ENCODE measurements at places on chromosomes 13 and 19.

GRCh38 chr19:14203177-14203576 lies 2.8 kb downstream of the ADGRL1 start:
- DNase-seq: no peak

- DNase-seq: no peak
Observed at GRCh38 chr19:3146677-3147100, 10.9 kb downstream of the GNA15 start.

DNA sequence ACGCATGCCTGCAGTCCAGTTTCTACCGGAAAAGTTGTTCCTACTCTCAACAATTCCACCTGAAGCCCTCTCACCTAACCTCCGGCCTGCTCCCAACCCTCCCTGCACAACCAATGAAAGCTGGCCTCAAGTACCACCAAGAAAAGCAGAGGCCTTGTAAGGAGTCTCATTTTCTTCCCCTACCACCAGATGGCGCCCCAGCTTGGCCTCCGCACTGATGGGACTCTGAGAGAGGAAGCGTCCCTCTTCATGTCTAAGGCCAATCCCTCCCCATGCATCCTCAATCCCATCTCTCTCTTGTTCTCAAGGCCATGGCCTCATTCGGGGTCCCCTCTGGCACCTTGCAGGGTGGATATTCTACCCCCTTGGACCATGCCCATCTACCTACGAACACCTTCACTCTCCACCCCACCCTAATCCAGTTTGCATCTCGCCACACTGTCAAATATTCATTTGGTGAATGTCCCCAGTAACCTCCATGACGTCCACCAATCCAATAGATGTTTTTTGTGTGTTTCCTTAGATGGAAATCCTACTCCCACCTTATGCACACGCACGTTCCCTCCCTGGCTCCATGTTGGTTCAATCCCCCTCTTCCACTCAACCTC lies 412.8 kb downstream of the ZNF536 start:
- DNase-seq: peak; percentile 50

GRCh38 chr19:2477141-2477710 lies 1.3 kb downstream of the GADD45B start:
- peak; percentile 50 for DNase-seq

DNA sequence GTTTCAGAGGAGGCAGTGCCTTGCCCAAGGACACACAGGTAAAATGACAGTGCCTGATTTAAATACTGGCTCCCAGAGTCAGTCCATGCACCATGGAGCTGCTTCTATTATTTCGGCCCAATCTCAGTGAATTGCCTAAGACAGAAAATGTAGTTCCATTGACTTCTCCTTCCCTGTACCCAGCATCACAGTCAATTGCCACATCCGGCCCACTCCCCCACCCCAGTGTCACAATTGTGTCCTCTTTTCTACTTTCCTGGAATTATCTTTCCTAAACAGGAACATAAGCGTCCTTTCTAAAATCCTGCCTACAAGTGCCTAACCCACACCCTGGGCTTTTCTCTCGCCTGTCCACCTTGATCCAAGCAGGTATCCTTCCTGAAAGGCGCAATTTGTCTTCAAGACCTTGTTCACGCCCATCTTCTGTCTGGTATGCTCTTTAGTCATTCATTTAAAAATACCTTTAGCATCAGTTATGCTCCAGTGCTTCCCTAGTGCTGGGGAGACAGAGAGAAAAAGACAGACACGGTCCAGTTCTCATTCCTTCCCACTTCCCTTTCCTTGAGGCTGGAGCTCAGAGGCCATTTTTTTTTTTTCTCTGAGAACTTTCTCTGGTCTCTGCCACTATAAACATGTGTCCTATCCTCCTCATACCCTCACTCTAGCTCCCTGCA lies 411.4 kb downstream of the LIG4 start:
- DNase-seq: no peak

DNA sequence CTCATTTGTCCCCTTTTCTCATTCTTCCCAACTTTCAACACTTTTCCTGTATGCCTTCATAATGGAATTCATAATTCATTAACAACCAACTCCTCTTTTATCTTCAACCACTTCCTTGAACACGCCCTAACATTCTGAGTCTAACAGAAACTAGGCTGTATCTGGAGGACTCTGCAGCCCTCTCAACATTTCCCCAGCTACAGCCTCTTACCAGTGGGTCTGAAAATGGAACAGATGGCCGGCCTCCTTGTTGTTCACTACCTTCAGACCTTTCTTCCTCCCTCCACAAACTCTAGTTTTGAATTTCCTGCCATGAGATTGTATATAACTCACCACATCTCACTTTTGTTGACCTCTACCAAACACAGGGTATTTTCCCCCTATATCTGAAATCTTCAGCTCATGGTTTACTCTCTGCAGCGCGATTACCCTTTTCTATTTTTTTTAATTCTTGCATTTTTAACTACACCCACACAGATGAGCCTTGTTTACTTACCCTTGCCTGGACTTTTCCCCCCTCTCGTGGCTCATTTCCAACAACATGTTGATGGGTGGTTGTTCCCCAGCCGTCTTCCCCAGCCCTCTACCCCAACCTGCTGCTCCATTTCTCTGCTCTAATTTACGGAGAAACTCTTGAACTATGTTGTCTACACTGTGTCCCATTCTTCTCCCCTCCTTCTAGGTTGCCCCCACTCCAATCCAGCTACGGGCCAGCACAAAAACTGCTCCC lies 846 bp downstream of the ZNF790 start:
- DNase-seq: peak; percentile 15

GRCh38 chr19:15926484-15926883 lies 7.8 kb downstream of the CYP4F11 start:
- DNase-seq: peak; percentile 88

- no peak for DNase-seq
Observed at GRCh38 chr13:60358453-60358852, 38.6 kb upstream of the TDRD3 start.

DNA sequence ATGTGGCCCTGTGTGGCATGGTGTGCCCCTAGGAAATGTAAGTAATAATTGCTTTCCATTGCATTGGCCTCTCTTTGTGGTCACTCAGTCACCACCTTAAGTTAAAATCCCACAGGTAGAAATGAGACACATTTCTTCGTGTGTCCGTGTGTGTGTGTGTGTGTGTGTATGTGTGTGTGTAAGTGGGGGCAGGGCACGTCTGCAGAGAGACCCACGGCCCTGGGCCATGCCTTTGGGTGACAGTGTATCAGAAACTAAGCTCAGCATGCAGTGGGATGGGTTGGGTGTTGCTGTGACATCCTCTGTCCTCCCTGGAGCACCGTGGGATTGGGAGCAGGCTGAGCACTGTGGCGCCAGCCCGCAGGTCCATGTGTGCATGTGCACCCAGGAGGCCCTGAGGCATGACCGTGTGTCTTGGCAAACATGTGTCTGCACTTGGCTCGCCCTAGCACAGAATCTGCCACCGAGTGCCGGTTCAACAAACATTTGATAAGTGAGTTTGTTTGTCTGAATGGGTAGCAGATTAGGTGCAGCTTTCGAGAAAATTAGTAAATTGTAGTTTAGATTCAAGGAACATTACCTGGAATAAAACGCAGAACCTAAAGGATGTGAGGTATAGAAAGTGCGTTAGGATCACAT lies 91.8 kb downstream of the WTIP start:
- no peak for DNase-seq

DNA sequence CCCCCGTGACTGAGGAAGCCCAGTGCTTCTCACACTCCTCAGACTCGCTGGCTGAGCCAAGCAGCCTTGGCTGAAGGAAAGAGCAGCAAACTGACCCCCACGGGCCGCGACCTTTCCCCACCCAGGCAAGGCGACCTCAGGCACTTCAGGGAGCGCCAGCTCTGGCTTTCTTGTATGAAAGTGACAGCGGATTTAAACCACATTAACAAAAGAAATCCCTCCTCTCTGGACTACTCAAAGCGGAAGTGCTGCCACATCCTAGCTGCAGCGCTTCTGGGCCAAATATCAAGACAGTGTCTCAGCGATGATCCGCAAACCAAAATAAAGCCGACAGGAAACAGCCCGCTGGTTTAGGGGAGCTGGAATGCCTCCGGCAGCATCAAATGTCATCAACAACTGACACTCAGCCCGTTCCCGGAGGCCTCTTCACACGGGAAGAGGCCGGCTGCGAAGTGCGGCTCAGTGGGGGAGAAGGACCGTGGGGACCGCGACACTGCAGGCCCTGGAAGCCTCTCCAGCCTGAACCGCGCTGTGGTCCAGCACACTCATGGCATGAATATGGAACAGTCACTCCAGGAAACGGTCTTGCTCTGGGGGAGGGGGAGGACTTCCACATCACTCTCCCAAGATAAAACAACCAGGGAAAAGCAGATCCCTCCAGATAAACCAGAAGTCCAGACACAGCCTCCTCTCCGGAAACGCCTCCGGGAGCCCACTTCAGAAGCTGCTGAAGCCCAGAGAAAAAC lies 1.4 kb downstream of the RASA3 start:
- DNase-seq: no peak

DNA sequence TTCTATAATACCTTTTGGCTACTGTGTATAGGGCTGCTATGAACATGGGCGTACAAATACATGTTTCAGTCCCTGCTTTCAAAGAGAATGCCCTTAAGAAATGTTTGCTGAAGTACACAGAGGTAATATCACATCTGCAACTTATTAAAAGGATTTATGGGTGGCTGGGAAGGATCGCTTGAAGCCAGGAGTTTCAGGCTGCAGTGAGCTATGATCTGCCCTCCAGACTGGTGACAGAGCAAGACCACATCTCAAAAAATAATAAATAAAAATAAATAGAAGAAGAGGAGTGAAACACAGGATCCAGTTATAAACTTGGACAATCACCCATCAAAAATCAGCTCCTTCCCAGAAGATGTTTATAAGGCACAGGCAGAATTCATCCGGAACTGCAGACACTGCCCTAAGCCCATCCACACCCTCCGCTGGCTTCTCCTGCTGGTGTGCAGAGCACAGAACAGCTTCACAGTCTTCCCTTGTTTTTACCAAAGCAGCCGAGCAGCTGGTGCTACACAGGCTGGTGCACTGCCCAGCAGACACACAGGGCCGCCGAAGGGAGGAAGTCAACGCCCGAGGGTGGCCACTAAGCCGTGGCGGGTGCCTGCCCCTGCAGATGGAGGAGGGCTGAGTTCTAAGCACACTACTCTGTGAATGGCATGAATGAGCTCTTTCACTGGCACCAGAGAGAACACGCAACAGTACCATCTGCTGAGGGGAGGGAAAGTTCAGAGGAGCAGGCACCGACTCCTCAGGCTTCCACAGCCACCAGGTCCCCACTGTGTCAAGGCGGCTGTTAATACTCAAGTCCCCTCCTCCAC lies 44.0 kb downstream of the BRD4 start:
- no peak for DNase-seq

DNA sequence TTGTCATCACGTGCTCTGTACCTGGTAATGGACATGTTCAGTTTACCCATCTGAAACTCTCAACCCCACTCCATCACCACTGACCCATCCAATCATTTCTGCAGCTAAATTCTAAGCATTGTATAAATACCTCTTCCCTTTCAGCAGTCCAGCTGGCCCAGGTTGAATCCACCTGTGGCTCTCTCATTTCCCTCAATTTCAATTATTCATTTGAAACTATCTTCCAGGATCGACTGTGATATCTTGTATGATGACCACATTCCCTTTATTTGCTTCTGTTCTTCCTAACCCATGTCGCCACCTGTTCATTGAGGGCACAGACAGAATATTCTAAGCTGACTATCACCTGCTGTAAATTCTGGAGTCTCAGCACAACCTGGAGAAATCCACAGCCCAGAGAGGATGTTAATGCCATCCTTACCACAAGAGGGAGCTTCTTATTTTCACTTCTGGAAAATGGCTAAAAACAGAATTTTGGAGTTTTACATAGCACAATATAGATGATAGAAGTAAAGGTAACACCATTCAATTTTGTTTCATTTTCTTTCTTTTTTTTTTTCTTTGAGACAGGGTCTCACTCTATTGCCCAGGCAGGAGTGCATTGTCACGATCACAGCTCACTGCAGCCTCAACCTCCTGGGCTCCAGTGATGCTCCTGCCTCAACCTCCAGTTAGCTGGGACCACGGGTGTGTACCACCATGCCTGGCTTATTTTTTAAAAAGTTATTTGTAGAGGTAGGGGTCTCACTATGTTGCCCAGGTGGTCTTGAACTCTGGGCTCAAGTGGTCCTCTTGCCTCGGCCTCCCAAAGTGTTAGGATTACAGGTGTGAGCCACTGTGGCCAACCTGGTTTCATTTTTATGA lies 38.6 kb downstream of the ZNF823 start:
- DNase-seq: peak; percentile 44

GRCh38 chr13:97255515-97256021 lies 33.4 kb downstream of the MBNL2 start:
- no peak for DNase-seq

GRCh38 chr19:1076046-1076386 lies 9.0 kb downstream of the ARHGAP45 start:
- no peak for DNase-seq

DNA sequence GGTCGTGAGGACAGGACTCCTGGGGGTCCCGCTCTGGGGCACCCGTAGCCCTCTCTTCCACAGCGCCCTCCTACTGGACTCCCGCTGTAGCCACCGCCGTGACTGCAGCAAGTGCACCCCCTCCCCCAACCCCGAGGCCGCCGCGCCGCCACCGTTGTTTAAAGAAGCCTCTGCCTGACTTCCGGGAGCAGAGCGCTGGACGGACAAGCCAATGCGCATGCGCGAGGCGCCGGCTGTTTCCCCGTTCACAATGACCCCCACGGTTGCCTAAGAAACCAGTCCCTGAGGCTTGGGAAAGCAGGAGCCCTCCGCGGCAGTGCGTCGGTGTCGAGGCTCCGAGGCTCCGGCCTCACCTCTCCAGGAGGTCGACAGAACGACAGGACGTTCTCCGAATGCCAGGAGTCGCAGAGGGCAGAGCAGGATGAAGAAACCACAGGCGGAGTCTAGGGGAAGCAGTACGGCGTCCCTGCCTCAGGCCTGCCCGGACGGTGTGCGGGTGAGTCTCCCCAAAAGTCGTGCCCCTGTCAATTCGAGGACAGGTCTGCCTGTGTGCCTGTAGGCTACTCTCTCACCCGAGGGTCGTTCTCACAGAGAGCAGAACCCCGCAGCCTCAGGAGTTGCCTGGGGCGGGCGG lies 70.5 kb upstream of the ZNF420 start:
- DNase-seq: peak; percentile 3

DNA sequence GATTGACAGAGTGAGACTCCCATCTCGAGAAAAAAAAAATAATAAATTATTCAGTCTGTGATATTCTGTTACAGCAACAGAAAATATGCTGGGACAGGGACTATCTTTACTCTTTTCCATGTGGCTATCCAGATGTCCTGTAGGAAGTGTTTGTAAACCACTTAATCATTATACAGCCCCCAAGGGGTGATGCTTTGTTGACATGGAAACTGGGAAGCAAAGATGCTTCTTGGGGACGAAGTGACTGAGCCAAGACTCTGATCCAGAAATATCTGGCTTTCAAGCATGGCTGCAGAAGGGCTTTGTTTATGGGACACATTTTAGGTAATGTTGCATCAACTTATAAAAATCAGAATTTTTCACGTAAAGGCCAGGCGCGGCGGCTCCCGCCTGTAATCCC lies 5.4 kb downstream of the ZNF8 start:
- no peak for DNase-seq
